Peyer's patch (tissue), 4 donors: ENCODE measurements at places on chromosomes 1 and 21.

GRCh38 chr21:46545363-46545762 lies 59.5 kb downstream of the S100B start:
- no peak for DNase-seq
- no peaks in the 10 kb centered on the region for H3K4me1 ChIP-seq
- no peaks in the 10 kb centered on the region for H3K27me3 ChIP-seq
- H3K27ac ChIP-seq: no peak overlapping the region

DNA sequence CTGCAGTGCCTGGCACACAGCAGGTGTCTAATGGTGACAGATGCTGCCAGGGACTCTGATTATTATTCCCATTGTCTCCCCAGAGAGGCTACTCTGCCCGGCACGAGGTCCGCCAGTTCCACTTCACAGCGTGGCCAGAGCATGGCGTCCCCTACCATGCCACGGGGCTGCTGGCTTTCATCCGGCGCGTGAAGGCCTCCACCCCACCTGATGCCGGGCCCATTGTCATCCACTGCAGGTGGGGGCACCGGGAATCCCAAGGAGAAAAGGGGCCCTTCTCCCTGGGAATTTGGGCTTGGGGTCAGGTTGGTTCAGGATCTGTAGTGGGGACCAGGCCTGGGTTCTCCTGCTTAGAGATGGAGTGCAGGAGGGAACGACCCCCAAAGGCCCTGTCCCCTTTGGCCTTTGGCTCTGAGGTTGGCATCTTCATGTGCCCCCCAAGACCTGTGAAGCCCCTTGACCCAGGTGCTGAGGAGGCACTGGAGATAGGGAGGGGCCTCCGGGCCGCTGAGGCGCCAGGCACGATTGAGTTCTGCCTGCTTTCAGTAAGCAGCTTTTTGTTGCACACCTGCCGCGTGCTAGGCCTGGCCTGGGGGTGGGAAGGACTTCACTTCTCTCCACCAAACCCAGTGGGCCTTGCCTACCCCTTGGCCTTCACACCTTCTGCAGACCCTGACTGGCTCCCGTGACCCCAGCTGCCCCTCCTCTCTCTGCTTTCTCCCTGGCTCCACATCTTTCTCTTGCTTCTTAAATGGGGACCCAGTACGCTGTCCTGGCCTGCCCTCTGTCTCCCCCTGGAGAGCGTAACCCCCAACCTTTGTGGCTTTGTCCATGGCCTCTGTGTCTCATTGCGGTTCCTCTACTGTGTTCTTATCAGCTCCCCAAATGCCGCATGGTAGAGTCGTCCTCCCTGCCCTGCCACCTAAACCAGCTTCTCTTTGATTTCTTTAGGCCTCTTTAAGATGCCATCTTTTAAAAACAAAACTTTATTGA lies 76.4 kb downstream of the PTPRU start:
- no peaks in the 10 kb centered on the region for H3K27me3 ChIP-seq
- no peaks in the 10 kb centered on the region for H3K36me3 ChIP-seq
- DNase-seq: no peak
- H3K4me1 ChIP-seq: no peaks in the 10 kb centered on the region
- H3K27ac ChIP-seq: no peak overlapping the region

GRCh38 chr1:36689992-36690391 lies 207.3 kb upstream of the CSF3R start:
- H3K27ac ChIP-seq: no peak overlapping the region
- H3K36me3 ChIP-seq: no peaks in the 10 kb centered on the region
- H3K27me3 ChIP-seq: no peaks in the 10 kb centered on the region
- no peak for DNase-seq
- H3K4me3 ChIP-seq: no peak overlapping the region

DNA sequence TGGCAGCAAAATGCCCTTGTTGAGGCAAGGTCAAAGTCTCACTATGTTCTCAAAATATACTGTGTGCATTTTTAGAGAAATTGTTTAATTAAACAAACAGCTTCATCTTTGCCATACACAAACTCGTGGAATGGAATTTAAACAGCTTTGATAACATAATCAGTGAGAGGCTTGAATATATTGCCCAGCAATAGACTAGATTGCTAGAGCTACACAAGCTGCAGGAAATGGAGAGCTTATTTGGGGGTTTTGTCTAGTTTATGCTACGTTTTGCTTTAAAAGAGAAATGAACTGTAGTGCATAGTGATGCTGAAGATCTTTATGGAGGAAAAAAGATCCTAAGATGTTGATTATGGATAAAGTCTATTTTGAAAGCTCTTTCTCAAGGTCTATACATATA lies 166.8 kb upstream of the HMCN1 start:
- no peaks in the 10 kb centered on the region for H3K27me3 ChIP-seq
- DNase-seq: no peak
- no peak overlapping the region for H3K4me3 ChIP-seq
- H3K36me3 ChIP-seq: no peaks in the 10 kb centered on the region
- H3K4me1 ChIP-seq: no peaks in the 10 kb centered on the region
- peak overlapping the region; percentile 41 for H3K27ac ChIP-seq

DNA sequence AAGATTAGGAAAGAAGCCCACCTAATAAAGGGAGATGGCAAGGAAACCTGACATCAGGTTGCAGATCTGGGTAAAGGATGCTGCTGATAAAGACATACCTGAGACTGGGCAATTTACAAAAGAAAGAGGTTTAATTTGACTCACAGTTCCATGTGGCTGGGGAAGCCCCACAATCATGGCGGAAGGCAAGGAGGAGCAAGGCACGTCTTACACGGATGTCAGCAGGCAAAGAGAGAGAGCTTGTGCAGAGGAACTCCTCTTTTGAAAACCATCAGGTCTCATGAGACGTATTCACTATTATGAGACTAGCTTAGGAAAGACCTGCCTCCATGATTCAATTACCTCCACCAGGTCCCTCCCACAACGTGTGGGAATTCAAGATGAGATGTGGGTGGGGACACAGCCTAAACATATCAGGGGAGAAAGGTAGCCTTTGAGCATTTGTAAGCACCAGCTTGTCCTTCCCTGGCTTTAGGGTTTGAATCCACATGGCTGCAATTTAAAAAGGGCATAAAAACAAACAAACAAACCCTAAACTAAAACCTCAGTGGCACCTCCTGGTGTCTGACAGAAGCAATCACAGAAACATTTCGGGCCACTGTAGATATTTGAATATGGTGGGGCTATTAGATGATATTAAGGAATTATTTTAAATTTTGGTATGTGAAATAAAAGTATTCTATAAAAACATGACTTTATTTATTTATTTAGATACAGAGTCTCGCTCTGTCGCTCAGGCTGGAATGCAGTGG lies 33.1 kb downstream of the SLC2A7 start:
- no peak for DNase-seq
- no peak overlapping the region for H3K27ac ChIP-seq
- no peaks in the 10 kb centered on the region for H3K4me1 ChIP-seq
- H3K36me3 ChIP-seq: no peaks in the 10 kb centered on the region
- H3K4me3 ChIP-seq: no peak overlapping the region

- no peaks in the 10 kb centered on the region for H3K4me1 ChIP-seq
- no peaks in the 10 kb centered on the region for H3K36me3 ChIP-seq
- no peak for DNase-seq
- H3K27ac ChIP-seq: no peak overlapping the region
- H3K4me3 ChIP-seq: no peak overlapping the region
- no peaks in the 10 kb centered on the region for H3K27me3 ChIP-seq
Measured at GRCh38 chr1:171166361-171166760, 18.7 kb upstream of the FMO2 start.

GRCh38 chr1:178093494-178093950 lies 382 bp upstream of the RASAL2 start:
- peak overlapping the region; percentile 75 for H3K27ac ChIP-seq
- peak; percentile 88 for DNase-seq
- no peaks in the 10 kb centered on the region for H3K36me3 ChIP-seq
- no peaks in the 10 kb centered on the region for H3K27me3 ChIP-seq
- no peaks in the 10 kb centered on the region for H3K4me1 ChIP-seq

GRCh38 chr1:66400660-66401059 lies 133.3 kb upstream of the SGIP1 start:
- peaks cover 27% of the 10 kb centered on the region for H3K4me1 ChIP-seq
- no peak overlapping the region for H3K27ac ChIP-seq
- H3K36me3 ChIP-seq: no peaks in the 10 kb centered on the region
- H3K4me3 ChIP-seq: no peak overlapping the region
- H3K27me3 ChIP-seq: no peaks in the 10 kb centered on the region

GRCh38 chr1:161324020-161324419 lies 9.8 kb downstream of the SDHC start:
- H3K36me3 ChIP-seq: no peaks in the 10 kb centered on the region
- no peak for DNase-seq
- H3K4me1 ChIP-seq: no peaks in the 10 kb centered on the region
- H3K27me3 ChIP-seq: no peaks in the 10 kb centered on the region
- H3K27ac ChIP-seq: no peak overlapping the region

DNA sequence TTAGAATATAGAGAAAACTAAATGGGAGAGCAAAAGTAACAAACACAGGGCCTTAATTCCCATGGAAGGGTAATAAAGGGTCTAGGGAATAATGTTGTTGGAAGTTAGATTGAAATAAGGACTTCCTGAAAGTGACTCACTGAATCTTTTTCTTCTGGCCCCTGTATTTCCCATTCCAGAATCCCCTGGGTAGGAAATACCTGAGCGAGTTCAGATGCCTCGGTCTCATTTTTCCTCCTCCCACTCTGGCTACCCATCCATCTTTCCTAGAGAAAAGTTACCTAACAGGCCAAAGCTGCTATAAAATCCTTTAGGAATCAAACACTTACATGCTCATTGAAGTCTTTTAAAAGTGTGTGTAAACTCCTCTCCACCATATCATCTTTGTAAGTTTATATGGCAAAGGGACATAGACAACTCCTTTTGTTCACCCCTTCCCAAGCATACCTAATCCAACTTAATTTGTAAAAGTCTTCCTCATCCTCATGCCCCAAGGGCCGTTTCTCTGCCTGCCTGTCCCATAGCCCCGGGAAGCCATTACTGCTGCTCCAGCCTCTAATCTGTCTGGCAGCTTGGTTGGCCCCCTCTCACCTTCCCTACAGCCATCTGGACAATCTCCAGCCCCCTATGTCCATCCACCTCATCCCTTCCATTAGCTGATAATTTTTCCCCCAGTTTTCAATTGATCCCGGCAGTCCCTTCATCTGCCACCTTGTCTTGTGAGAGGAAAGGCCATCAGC lies 3.3 kb upstream of the MEF2D start:
- no peaks in the 10 kb centered on the region for H3K36me3 ChIP-seq
- no peaks in the 10 kb centered on the region for H3K27me3 ChIP-seq
- no peak for DNase-seq

- H3K36me3 ChIP-seq: no peaks in the 10 kb centered on the region
- DNase-seq: no peak
- H3K27ac ChIP-seq: no peak overlapping the region
- H3K27me3 ChIP-seq: no peaks in the 10 kb centered on the region
- no peak overlapping the region for H3K4me3 ChIP-seq
- H3K4me1 ChIP-seq: no peaks in the 10 kb centered on the region
Measured at GRCh38 chr21:36035381-36035791, 24.9 kb downstream of the SETD4 start.

GRCh38 chr1:78619446-78619802 lies 824 bp upstream of the IFI44L start:
- DNase-seq: no peak
- H3K36me3 ChIP-seq: no peaks in the 10 kb centered on the region
- H3K27me3 ChIP-seq: no peaks in the 10 kb centered on the region
- H3K4me1 ChIP-seq: peaks cover 6% of the 10 kb centered on the region
- H3K4me3 ChIP-seq: peak overlapping the region; percentile 35
- peak overlapping the region; percentile 33 for H3K27ac ChIP-seq

DNA sequence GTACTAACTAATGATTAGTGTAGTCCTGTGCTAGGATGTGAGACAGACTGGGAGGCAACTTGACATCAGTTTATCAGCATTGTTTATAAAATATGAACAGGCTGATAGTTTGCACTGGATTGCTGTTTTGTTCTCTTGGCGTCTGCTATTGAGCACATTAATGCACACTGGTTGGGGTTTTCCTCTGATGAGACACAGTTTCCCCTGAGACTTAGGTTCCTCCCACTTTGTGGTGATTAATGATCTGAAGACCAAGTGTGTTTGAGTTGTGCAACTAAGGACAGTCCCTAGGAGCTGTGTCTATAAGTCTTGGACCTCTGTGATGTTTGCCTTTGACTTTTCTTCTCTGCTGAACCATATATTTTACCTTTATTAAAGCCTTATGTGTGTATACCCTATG lies 1015.4 kb downstream of the AMY1C start:
- no peaks in the 10 kb centered on the region for H3K4me1 ChIP-seq
- H3K4me3 ChIP-seq: no peak overlapping the region

DNA sequence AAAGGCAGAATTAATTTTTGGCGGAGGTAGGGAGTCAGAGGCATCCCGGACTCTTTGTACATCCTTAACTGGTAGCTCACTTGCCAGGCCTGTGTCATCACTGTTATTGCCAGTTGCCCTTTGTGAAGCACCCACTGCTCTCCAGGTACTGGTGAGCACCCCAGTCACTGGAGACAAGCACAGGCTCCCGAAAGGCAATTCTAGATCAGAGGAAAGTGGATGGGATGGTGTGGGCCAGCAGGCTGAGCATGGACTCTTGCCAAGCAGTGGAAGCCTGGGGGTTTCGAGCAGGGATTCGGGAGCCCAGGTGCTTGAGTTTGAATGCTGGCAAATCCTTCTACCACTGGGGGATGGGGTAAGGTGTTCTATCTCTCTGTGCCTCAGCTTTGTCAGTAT lies 551.1 kb downstream of the MATN1 start:
- H3K4me1 ChIP-seq: no peaks in the 10 kb centered on the region
- no peaks in the 10 kb centered on the region for H3K36me3 ChIP-seq
- DNase-seq: no peak
- no peaks in the 10 kb centered on the region for H3K27me3 ChIP-seq

GRCh38 chr21:33273044-33273443 lies 6.9 kb downstream of the IL10RB start:
- DNase-seq: no peak
- no peaks in the 10 kb centered on the region for H3K4me1 ChIP-seq
- H3K27ac ChIP-seq: no peak overlapping the region
- no peak overlapping the region for H3K4me3 ChIP-seq
- no peaks in the 10 kb centered on the region for H3K27me3 ChIP-seq

DNA sequence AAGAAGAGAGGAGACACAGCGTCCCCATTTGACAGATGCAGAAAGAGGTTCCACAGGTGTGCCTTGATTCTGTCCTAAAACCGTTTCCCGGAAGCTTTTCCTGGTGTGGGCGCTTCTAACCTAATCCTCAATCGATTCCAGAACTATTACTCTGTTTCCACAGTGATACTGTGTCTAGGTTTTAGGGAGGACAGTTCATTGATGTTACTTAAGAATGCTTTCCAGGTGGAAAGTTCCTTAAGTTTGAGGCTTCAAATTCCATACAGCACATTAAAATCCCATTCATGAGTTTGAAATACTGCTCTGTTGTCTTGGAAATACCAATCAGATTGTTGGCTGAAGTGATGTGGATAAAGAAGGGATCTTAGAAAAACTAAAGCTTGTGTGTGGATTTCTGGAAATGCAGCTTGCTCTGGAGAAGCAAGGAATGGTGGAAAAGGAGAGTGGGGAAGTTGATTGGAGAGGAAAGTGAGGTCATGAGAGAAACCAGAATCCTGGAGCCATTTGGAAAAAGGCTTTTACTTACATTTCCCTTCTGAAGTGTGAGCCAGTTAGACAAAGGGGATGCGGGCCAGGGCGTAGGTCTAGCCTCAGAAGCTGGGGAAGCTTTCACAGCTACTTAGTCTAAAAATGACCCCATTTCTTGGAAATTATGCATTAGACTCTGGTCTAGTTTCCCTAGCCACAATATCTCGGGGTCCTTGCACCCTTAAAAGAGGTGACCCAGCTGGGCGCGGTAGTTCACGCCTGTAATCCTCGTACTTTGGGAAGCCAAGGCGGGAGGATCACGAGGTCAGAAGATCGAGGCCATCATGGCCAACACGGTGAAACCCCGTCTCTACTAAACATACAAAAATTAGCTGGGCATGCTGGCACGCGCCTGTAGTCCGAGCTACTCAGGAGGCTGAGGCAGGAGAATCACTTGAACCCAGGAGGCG lies 6.7 kb downstream of the ELF3 start:
- peak; percentile 72 for DNase-seq
- peak overlapping the region; percentile 80 for H3K27ac ChIP-seq
- no peaks in the 10 kb centered on the region for H3K4me1 ChIP-seq
- no peak overlapping the region for H3K4me3 ChIP-seq
- no peaks in the 10 kb centered on the region for H3K27me3 ChIP-seq
- no peaks in the 10 kb centered on the region for H3K36me3 ChIP-seq
